ENCODE measurements at places on chromosomes 4 and X. TPM values are rescaled to one million over a fixed set of nuclear protein-coding genes. Genes with fewer than 3 reads are reported as not detected.

Gene NDP
- total RNA-seq, result not detected

Gene SGCB
- 4.9 TPM for total RNA-seq

GRCh38 chrX:107565931-107566603, 62.2 kb upstream of the PRPS1 start:
- DNase-seq, result no peak

DNA sequence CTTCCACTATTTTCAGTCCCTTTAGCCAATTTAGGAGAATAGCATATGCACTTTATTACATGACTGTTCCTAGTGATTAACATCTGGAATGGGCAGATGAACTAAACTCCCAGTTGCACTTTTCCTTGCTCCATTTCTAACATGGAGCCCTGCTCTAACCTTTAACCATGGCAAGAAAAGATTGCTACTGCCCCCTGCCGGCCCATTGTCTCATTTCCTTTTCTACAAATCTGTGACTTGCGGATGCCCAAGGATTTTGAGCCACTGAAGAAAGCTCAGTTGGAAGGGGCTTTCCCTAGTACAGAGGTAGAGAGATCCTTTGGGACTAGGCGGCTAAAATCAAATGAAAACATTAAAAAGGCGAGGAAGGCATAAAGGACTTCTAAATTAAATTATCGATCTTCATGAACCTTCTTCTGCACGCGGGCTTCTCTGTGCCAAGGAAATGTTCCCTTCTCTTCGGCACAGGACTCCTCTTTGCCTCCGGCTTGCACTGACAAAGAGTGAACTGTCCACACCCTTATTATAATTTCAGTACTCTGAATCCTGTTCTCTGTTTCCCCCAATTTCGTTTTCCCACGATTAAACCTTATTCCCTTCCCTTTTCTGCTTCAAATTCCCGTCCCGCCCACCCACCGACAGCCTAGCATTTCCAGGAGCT, 577 bp upstream of the GLRA2 start:
- DNase-seq, result peak; percentile 86

GRCh38 chrX:7462110-7462509, 314.2 kb upstream of the PUDP start:
- no peak for DNase-seq

DNA sequence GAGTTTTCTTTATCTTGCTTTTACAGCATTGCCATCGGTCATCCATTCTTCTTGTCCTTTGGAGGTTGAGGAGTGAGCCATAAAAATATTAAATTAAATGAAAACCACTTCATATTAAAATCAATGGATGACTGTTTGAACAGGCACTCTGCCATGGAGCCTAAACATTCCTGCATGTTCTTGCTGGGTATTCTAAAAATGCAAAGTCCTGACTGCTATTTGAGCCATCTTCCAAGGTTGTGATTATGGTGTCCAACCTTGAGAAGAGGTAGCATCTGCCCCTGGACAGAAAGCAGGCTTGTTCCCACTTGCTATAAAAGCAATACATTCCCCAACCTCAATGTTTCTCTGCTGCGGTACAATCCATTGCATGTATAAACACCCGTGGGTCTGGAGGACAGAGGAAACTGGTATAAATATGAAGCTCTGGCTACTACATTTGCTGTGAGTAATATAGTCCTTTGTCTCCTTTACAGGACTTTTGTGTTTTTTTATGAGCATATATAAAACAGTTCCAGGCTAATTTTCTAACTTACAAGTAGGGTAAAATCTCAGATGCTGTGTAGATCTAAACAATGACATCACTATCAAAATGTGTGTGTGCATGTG, 70.9 kb upstream of the FAT4 start:
- no peak for DNase-seq

DNA sequence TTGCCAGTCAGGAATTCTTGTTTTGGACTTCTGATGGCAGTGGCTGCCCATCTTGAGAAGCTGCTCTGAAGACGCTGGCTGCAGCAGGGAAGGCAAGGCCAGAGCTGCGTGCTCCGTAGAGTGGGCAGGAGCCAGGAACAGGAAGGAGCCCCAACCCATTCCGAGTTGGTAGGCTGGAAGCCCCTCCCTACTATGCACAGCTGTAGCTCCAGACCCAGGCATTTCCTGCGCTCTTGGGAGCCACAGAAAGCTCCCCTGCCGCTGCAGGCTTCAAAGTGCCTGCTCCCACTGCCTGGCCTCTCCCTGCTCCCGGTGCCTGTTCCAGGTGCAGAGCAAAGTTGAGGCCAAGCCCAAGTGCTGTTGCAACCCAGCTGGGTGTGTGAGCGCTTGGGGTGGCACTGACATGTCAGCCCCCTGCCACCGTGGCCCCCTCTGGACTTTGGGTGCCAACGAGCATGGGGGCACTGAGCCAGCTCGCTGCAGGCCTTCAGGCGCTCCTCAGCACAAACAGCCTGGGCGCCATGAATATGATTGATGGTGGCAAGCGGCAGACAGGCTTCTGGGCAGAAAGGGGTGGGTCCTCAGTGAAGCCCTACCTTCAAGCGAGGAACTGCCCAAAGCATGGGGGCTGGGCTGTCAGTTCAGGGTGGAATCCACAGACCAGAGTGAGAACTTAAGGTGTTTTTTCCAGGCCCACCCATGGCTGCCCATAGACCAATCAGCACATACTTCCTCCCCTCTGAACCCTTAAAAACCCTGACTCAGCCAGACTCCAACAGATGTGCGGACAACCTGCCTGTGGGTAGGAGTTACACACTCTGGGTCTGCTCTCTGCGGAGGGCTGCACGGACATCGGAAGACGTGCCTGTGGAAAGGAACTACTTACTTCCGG, 677.2 kb upstream of the INTU start:
- DNase-seq, result no peak

DNA sequence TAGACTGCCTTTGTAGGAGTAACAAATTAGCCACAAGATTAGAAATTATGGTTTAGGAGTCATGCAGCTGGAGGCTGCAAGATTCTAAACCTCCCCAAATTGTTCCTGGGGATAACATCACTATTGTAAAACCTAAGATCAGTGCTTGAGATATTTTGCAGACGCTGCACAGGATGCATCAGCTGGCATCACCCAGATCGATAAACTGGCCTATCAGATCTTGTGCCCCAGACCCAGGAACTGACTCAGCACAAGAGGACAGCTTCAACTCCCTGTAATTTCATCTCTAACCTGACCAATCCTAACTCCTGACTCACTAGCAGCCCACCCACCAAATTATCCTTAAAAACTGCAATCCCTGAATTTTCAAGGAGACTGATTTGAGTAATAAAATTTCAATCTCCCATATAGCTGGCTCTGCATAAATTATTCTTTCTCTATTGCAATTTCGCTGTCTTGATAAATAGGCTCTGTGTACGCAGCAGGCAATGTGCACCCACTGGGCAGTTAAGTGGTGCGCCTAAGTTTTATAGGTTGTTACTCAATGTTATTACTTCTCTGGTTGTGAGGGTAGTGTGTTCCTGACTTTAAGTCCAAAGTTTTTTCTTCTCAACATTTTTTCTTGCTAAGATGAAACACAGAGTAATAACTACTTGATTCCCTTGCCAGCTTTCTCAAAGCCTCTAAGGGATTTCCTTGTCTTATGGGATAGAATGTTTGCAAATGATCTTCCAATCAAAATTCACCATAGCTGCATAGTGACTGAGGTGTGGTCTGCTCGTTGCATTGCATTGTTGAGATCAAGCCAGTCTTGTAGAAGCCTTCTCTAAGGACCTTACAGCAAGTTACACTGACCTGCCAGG, 312.3 kb upstream of the DKK2 start:
- no peak for DNase-seq

GRCh38 chrX:16892504-16893362, 22.6 kb upstream of the RBBP7 start:
- peak; percentile 77 for DNase-seq

GRCh38 chr4:41572956-41573355, 35.0 kb downstream of the LIMCH1 start:
- no peak for DNase-seq

GRCh38 chrX:131298846-131299245, 9.7 kb upstream of the IGSF1 start:
- no peak for DNase-seq

GRCh38 chr4:176614793-176615192, 177.9 kb downstream of the VEGFC start:
- no peak for DNase-seq

GRCh38 chrX:128754130-128754529, 701.9 kb upstream of the ACTRT1 start:
- no peak for DNase-seq

DNA sequence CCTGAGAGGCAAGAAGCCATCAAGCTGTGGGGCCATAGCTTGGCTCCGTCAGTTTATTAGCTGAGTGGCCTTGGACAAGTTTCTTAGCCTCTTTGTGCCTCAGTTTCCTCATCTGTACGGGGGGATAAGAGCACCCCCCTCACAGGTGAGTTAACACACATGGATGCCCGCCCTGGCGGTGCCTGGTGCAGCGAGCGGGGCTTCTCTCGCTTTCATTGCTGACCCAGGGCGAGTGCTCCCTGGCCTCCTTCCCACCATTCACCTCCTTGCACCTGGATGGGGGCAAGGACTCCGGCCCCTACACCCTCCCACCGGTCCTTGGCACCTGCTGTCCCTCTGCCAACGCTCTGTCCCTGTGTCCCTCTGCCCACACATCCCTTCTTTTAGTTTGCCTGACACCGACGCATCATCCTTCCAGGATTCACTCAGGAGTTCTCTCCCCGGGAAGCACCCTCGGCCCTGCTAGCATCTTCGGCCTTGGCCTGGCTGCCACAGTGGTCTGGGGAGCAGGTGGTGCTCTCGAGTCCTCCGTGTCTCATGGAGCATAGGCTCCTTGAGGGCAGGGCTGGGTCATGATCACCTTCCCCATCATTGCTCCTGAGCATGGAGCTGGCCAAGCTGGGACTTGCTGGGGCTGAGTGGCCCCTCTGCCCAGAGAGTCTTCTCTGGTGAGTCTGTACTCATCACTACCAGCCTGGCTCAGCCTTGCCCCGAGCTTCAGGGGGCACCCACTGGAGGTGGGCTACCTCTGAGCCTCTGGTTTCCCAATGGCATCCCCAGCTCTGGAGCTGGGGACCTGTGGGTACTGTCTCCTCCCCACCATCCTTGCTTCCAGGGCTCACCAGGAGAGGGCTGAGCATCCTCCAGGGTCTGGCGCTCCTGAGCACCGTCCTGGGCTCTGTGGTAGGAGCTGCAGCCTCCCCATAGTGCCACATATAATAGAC, 53.8 kb upstream of the SORCS2 start:
- no peak for DNase-seq

- no peak for DNase-seq
These were observed 207.1 kb downstream of the GUCY2F start for GRCh38 chrX:109274806-109275205.

DNA sequence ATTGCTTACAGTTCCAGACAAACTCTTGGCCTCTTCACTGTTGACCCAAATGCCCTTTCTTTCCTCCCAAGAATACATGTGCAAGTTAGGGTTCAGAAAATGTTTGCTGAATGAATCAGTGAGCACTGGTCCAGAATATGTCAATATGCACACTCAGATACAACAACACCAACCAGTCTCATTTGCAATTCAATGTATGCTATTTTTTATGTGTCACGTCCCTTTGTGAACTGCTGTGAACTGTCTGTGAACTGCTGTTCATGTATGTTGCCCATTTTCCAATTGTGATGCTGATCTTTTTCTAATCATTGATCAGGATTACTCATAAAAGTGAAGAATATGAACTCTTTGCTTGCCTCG, 17.8 kb downstream of the GAB3 start:
- no peak for DNase-seq

DNA sequence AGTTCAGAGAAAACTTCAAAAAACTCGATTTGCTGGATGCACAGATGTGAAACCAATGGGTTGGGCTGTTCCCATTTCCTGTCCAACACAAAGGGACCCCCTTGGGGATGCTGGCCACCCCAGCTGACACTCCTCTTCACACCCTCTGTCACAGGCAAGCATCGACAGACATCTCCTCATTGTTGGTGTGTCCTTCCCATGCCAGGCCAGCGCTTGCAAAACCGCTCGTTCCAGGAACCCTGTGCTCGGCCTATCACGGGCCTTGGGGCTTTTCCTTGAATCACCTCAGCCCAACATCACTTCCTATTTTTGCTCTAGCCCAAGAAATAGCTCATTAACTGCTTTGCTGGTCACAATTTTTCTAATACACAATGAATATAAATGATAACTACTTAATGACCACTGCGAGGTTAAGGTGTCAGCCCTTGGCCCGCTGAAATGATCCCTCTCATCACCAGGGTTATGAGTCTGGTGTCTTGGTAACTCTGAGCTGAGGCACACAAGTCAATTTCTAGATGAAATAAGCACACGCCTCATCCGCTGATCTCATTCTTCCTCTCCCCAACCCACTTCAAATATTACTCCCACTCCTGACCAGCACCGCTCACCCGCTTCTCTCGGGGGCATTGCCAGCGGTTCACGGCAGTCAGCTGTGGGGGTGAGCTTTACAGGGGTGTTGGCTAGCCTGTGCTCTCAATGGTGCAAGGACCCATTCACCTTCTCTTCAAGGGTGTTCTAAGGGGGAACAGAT, 32.3 kb downstream of the BCOR start:
- DNase-seq, result no peak

- DNase-seq, result no peak
These were observed 8.8 kb downstream of the CEP44 start for GRCh38 chr4:174292473-174292872.

GRCh38 chr4:10115797-10116568, 616 bp downstream of the WDR1 start:
- peak; percentile 87 for DNase-seq

DNA sequence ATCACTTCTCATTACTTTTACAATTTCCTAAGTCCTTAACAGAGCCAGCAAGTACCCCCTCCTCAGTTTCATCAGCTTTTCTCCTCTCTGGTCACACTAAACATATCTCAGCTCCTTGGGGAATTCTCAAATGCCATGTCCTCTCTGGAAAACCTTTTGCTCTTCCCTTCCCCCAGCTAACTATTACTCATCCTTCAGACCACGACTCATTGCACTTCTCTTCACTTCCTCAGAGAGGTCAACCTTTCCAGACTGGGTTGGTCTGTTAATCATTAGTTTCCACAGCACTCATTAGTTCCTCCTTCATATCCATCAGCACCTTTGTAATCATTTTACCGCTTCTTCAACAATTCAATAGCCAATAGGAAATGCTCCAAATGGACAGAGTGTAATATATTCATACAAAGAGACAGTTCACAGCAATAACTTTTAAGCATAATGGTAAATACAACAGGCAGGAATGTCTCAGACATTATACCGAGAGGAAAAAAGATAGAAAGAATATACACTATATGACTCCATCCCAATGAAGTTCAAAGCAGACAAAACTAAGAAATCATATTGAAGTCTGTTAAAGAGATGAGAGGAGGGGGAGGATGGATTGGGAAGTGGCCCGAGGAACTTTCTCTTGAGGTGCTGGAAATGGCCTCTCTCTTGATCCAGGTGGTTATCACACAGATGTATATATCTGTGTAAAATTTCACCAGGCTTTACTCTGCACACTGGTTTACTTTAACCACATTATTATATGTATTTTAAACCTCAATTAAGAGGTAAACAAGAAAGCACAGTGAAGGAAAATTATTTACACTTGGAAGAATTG, 39.6 kb downstream of the DDX60L start:
- no peak for DNase-seq
